Hypothalamus (tissue), 51 donors: ENCODE measurements at places on chromosomes 6 and 20.

GRCh38 chr20:63955827-63956663 is at the start of gene UCKL1:
Gene UCKL1 (minus strand): TSS chr20:63956416. CDS start chr20:63956372, 44 bp downstream.
- peak; percentile 75 for DNase-seq

DNA sequence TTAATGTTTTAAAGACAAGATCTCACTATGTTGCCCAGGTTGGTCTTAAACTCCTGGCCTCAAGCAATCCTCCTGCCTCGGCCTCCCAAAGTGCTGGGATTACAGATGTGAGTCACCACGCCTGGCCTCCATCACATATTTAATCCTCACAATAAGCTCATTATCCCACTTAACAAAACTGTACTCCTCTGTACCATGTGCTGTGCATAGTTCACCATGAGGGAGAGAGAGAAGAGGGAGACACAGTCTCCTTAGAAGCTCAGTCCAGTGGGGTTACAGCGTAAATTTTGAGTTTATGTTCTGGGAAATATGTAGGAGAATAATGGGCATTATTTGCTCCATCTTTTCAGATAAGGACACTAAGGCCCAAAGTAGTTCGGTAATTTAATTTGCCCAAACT is 7.9 kb upstream of the CPNE5 start:
- DNase-seq = no peak

- DNase-seq = no peak
These were observed 107.7 kb downstream of the SCP2D1 start for GRCh38 chr20:18921291-18921690.

GRCh38 chr6:15829156-15829555 is 166.3 kb upstream of the DTNBP1 start:
- DNase-seq = no peak

GRCh38 chr6:10486215-10486614 is 34.9 kb upstream of the GCNT2 start:
- no peak for DNase-seq

DNA sequence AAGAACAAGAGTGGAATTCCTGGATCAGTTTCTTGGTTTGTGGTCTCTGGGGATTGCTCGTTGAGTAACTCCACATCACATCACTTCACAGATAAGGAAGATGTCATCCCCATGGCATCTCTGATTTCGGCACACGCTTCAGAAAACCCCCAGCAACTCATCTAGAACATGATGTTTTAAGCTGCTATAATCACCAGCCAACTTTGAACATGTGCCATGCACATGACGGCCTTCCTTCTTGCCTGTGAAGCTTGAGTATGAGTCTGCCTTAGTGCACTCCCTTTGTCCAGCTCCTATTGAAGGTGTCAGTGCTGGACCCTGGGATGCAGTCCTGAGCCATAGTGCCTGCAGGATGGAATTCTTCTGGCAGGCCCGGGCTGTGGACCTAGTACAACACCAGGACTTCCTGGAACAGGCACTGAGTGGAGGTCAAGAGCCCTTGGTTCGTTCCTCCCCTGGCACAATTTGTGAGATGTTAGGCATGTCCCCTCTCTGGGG is 231.5 kb upstream of the SUPT3H start:
- no peak for DNase-seq

DNA sequence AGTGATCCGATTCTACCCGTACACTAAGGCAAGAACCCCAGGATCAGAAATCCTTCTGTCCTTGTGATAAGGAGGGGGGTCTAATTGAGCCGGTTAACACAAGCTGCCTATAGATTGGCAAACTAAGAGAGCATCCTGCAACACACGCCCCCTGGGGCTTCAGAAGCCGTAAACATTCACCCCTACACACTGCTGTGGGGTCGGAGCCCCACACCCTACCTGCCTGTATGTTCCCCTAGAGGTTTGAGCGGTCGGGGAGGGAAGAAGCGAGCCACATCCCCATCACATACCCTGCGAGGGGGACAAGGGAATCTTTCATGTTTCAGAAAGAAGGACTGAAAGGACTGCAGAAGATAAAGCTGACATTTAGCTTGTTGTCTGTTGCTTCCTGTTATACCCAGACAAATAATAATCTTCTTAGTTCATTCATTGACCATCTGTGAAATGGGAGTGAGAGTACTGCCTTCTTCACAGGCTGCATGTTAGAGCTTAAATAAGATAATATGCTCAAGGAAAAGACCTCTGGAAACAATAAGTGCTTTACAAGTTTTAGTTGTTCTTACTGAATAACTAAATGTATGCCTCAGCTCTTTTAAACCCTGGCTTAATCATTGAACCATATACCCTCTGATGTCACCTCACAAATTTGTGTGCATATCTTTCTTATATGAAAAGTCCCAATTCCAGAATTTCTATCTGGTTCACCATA is 74.2 kb upstream of the RNF217 start:
- no peak for DNase-seq

DNA sequence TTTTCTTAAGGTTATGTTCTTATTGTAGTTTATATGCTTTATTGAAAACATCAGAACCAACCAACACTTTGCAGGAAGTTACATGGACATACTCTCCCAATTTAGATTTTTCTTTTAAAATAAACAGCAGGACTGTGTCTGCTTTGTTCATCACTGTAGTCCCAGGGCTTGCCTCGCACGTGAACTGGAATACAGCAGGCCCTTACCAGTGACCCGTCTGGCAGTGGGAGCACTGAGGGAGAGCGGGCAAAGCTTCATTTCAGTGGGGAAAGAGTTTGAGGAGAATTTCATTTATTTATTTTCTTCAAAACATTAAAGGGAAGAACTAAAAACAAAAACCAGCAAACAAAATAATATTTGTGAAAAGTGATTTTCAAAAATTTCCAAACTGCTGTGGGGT is 230.8 kb downstream of the PAX1 start:
- no peak for DNase-seq

GRCh38 chr6:95923518-95923917 is 92.3 kb upstream of the FUT9 start:
- no peak for DNase-seq

DNA sequence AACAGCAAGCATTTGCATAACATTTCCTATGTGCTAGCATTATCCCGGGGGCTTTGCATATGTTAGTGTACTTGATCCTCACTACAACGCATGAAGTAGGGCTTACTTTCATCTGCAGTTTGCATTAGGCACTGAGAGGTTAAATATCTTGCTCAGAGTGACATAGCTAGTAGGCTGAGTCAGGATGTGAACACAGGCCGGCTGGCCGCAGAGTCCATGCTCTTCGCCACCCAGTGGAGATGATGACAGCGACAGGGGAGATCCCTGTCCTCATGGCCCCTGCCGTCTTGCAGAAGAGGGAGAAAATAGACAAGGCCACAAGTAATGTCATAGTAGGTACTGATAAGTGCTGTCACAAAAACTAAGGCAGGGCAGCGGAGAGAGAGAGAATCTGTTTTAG is 46.9 kb downstream of the LYRM4 start:
- no peak for DNase-seq

- no peak for DNase-seq
These were observed 49.6 kb upstream of the CCDC28A start for GRCh38 chr6:138724015-138724414.

- no peak for DNase-seq
These were observed 4.0 kb downstream of the EDN1 start for GRCh38 chr6:12293931-12294807.

- no peak for DNase-seq
These were observed 10.8 kb upstream of the GMPR start for GRCh38 chr6:16227605-16228004.

DNA sequence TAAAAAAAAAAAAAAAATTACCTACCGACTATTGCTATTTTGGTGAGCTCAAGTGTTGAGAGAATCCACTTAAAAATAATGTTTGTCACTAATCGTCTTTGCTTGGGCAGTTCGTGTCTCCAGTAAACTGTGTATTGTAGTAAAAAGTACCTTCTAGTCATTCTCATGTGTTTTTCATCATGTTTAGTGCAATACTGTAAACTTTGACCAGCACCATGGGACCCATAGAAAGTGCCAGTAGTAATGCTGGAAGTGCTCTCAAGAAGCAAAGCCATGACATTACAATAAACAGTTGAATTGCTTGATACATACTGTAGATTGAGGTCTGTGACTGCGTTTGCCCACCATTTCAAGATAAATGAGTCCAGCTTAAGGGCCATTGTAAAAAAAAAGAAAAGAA is 395.2 kb downstream of the BCKDHB start:
- no peak for DNase-seq

DNA sequence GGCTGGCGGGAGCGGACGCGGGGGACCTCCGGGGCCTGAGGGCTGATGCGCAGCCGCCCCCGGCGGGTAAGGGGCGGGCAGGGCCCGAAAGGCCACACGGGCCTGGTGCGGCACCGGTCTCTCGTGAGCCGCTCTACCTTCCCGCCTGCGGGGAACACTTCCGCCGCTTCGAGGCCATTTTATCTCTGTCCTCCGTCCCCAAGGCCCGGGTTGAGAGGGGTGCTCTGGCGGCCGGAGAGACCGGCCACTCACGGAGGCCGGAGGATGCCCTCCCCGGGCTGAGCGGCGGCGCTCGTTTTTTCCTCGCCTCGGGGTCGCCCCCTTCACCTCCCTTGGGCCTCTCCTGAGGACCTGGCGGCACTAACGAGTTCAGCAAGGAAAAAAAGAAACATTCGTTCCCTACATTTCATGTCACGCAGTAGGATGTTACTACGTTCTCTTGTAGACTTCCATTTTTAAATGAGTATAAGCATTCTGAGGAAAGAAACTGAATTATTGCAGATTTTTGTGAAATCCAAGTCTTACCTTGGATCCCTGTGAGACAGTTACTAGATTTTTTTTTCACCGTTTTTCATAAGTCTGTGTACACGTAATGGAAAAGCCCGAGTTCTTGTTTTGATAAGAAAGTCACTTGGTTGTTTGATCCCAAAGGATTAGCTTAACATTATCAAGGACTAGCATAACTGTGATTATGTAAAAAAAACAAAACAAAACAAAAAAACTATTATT is 575 bp downstream of the WTAP start:
- DNase-seq = no peak

DNA sequence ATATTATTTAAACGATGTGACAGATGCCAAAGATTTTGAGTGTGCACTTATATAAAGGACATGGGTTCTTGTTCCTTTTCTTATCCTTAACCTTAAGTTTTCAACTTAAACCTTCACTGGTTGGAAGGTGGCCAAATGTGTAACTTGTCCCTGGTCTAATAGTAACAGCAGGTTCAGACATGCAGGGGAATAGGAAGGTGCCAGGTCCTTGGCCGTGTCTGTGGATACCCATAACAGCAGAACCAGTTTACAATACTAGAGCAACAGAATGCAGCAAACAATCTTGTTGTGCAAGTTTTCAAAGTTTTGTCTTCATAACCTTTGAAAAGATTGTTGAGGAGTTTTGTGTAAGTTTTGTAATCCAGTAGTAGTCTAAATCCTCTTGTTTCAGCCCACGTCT is 4.4 kb downstream of the MYB start:
- DNase-seq = no peak

GRCh38 chr6:80245043-80245442 is 138.6 kb downstream of the BCKDHB start:
- no peak for DNase-seq

DNA sequence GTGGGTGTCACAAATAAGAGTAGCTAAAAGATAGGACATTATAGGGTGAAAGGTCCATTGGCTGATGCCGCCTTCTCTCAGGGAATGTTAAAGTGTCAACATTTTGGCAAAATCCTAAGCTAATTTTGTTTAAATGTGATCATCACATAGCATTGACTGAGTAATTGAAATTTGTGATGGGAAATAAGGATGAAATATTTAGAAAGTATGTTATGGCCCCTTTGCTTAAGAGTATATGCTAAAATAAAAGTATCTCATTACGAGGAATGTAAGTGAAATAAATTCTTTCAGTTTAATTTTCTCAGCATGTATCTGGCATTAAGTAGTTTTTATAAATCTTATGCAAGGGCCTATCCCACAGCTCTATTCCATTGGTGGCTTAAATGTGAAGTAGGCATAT is 229.2 kb downstream of the PRL start:
- DNase-seq = no peak

GRCh38 chr20:37773291-37773826 is 79.5 kb downstream of the CTNNBL1 start:
- no peak for DNase-seq

- peak; percentile 11 for DNase-seq
These were observed 109.5 kb upstream of the CLDN20 start for GRCh38 chr6:155154158-155154830.

DNA sequence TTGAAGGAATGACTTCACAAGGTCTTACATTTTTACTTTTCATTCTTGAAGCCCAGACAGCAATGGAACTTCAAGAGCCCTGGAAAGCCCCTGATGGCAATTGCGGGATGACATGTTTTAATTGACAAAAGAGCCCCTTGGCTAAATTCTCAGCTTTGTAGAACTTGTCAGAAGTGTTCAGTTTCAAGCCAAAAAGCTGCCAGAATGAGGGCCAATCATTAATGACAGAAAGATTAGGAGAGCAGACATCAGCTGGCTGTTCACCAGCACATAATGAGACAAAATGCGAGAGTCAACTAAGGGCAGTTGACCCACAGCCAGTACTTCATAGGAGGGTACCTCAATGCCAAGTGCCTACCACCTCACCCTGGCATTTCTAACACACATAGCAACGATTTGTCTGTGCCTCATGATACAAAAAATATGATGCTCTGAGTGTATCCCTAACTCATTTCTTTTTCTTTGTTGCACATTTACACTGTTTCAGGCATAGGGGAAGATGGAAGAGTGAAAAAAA is 243.1 kb downstream of the MYLK4 start:
- DNase-seq = no peak

- DNase-seq = peak; percentile 89
These were observed at the start of gene EHMT2 for GRCh38 chr6:31897612-31898382. Gene EHMT2 (minus strand): TSS chr6:31897698. CDS start chr6:31897677, 21 bp downstream.

DNA sequence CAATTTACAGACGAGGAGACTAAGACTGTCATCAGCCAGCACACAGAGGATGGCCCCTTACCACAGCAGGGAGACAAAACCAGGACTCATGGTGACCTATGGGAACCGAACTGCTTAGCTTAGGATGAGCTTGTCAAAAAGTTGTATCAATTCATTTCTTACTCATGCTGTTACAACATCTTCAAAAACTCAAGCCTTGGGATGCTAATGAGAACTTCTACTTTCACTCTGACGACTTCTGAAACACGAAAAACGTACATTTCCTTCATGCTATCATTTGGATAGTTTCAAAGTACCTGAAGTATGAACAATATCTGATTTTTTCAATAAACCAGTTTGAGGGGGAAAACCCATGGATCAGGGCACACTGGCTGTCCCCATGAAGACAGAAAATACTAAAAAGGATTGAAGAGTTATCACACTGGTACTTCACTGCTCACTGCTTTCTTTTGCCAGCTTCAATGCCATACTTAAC is 31.9 kb downstream of the HIVEP2 start:
- DNase-seq = no peak

- no peak for DNase-seq
These were observed 656.0 kb upstream of the ID4 start for GRCh38 chr6:19181211-19181610.
